Smooth muscle cell of bladder (primary cell): ENCODE measurements at places on chromosomes 6 and 20. TPM values are rescaled to one million over a fixed set of nuclear protein-coding genes. Genes with fewer than 3 reads are reported as not detected.

MDFI gene
- 0.55 TPM in 1 of 2 replicates, not detected in the other for total RNA-seq

RHAG gene
- not detected in 2 replicates for total RNA-seq

ZNF318 gene
- 3.4 and 4.5 TPM in 2 replicates for total RNA-seq

HLA-DRA gene
- 0.09 TPM in 1 of 2 replicates, not detected in the other for total RNA-seq

SNAI1 gene
- 0.43 and 0.92 TPM in 2 replicates for total RNA-seq

RAB32 gene
- 111 and 124 TPM in 2 replicates for total RNA-seq

SASH1 gene
- 33.7 and 43.3 TPM in 2 replicates for total RNA-seq
